ENCODE measurements at places on chromosomes 2 and 18.

DNA sequence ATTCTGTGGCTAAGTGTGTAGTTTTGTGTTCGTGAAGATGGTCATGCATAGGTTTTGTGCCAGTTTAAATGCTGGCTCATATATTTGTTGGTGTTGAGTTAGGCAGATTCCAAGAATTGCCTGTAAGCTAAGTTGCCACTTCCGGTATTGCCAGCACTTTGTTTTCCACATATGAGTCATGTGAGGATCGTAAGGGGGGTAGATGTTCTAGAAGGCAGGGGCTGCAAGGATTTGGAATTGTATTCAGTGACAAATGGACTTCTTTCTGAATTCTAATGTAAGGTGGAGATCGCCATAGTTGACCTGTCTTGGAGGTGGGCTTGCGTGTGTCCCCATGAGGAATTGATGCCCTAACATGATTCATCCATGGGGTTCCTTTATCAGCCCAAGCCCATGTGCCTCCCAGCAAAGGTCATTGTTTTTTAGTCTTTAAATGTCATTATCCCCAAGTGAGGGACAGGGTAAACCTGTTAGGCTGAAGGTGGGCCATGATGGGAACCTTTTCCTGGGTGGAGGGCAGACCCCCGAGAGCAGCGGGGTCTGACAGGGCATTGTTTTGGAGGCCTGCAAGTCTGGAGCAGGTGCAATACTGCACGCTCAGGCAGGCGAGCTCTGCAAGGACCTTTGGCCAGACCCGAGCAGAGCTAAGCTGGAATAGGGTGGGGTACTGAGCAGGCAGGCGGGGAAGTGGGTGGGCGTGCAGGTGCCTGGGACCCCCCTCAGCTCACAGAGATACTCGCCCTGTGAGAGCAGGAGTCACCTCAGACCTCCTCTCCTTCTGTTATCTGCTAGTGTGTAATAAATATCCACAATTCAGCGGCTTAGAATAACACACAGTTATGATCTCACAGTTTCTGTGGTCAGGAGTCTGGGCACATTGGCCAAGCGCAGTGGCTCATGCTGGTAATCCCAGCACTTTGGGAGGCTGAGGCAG is 77.4 kb downstream of the LRRFIP1 start:
- no peak for DNase-seq

DNA sequence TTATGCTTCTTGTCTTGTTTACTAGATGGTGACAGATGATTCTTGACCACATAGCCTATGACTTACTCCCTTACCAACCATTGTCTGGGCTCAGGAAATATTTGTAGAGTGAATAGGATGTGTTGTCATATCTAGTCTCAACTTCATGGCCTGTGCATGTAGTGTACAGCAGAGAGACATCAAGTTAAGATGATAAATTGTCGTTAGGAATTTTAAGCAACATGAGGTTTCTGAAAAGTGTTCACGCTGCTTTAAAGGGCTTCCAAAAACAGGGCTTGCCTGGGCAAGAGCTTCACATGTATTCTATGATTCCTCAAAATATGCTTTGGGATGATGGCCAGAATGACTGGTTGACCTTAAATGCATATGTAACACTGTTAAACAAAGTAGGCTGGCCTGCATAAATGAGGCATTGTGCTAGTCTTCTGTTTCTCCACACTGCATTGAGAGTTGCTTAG is 424.0 kb downstream of the RND3 start:
- DNase-seq: no peak

DNA sequence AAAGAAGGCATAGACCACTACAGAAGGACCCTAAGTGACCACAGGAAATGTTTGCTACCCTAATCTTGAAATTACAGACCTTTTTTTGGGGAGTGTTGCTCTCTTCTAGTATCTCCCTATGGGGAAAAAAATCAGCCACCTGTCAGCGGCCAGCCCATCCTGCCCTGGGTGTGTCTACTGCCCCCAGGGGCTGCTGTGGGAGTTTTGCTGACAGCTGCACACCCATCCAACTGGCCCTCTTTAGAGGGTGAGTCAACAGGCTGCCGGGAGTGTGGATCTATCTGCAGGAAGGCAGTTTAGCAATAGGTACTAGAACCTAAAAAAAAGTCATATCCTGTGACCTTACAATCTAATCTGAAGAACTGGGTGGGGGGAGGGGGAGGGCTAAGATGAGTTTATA is 796 bp upstream of the DYSF start:
- DNase-seq: peak; percentile 48

DNA sequence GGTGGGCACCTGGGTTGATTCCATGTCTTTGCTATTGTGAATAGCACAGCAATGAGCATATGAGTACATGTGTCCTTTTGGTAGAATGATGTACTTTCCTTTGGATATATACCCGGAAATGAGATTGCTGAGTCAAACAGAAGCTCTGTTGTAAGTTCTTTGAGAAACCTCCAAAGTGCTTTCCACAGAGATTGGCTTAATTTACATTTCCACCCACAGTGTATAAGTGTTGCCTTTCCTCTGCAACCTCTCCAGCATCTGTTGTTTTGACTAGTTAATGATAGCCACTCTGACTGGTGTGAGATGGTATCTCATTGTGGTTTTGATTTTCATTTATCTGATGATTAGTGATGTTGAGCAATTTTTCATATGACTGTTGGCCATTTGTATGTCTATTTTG is 194.8 kb downstream of the ZNF804A start:
- no peak for DNase-seq

DNA sequence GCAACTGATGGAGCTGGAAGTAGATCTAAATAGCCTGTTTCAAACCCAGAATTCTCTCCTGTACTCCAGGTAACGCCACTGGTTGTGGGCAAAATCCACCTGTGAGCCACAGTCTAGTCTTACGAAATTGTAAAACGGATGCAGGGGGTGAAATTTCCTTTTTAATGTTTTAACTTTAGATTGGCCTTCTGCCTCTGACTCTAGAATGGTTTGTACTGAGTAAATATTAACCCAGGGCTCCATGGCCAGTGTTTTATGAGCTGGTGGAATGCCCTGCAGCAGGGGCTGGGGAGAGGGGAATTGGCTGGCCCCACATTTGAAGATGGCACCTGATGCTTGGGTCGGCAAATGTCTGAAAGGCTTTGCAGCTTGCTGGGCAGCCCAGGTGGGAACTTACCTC is 156.6 kb downstream of the MYCN start:
- no peak for DNase-seq

DNA sequence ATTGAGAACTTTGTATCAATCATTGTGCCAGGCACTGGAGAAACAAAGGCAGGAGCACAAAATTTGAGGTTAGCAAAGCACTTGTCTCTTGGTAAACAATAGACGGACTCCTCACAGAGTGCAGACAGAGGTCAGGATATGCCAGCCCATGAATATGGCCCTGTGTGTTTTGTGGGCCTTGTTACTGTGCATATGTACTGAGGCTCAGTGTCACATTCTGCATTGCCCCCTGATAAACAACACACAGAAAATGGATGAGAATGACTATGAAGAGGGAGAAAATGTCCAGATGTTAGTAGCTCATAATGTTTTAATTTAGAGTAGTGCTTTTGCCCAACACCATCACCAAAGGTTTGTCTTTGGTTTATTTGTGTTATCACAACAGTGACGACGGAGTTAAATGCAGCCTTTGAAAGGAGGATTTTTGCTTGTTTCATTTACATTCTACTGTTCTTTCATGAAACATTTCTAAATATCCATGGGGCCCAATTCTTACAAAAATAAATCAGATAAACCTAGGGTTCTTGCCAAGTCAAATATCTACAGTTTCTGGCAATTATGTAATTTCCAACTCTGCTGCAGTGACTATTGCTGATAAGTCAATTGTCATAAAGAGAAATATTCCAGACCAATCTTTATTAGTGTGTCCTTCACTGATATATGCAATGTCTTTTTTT is 14.6 kb upstream of the NT5C1B start:
- DNase-seq: no peak

DNA sequence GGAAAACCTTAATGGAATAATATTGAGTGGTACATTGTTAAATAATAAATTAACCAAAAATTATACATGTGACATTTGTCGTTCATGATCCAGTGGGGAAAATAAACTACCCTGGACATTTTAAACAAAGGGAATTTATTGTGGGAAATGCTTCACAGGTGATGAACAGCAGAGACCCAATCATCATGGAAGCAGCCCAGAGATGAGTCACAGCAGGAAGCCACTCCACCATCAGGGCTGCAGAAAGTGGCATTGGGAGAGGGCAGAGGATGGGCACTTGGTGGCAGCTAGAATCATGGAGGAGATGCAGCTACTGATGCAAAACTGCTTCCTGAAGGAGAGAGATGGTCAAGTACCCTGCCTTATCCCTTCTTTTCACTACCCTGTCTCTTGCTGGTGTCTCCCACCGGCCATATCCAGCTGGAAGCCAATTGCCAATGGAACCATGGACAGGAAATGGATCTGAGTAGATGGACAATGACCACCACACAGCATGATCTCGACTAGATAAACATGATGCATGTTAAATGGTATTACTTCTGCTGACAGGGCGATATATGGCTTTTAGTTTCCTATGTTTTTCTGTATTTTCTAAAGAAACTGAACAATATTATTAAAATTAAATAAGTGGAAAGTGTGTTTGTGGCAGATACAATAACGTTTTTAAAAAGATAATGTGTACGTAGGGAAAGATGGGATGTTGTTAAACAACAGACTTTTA is 139.8 kb downstream of the RPIA start:
- no peak for DNase-seq

GRCh38 chr2:48362515-48362914 is 167.4 kb upstream of the STON1 start:
- no peak for DNase-seq

- no peak for DNase-seq
Measured at GRCh38 chr2:111167076-111167862, 46.6 kb downstream of the BCL2L11 start.

GRCh38 chr2:79155826-79156476 is 3.6 kb downstream of the REG3A start:
- no peak for DNase-seq

- no peak for DNase-seq
Measured at GRCh38 chr2:12469141-12469561, 247.6 kb upstream of the TRIB2 start.

DNA sequence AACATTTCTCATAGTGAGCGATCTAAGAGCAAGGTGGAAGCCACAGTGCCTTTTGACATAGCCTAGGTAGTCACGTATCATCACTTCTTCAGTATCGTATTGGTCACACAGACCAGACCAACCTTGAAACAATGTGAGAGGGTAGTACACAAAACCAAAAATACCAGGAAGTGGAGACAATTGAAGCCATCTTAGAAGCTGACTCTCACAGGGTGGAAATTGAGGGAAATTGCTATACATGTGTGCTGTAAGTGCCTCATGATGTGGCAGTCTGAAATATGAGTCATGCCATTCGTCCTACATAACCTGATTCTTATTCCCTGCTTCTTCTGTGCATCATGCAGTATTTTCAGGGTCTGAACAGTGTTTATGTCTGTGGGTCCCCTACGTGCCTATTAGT is 62.3 kb upstream of the STON1 start:
- DNase-seq: no peak

GRCh38 chr2:227932403-227932802 is 61.0 kb downstream of the DAW1 start:
- DNase-seq: no peak

- no peak for DNase-seq
Measured at GRCh38 chr18:63140997-63141777, 178.4 kb downstream of the BCL2 start.

- no peak for DNase-seq
Measured at GRCh38 chr2:95030496-95030895, 5.0 kb downstream of the MAL start.

DNA sequence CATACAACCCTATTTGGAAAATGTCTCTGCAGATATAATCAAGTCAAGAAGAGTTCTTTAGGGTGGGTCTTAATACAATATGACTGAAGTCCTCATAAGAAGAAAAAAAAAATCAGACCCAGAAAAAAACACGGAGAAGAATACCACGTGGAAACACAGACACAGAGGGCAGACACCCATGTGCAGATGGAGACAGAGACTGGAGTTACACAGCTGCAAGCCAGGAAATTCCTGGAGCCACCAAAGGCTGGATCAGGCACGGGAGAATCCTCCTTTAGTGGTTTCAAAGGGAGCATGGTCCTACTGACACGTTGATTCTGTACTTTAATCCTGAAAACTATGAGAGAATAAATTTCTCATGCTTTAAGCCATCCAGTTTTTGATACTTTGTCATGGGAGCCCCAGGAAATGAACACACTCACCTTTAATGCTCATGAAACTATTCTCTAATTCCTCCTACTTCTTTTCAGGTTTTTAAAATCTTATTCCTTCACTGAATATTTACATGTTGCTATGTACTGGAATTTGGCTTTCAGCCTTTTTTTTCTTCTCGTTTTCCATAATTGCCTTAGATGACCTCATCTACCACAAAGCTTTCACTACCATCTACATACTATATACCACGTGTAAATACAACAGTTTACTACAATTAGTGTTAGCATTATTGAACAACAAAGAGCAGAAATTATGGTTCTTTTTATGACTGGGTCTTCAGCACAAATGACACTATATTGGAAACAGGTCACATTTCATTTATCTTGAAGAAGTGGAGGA is 529.1 kb downstream of the IRS1 start:
- DNase-seq: no peak

DNA sequence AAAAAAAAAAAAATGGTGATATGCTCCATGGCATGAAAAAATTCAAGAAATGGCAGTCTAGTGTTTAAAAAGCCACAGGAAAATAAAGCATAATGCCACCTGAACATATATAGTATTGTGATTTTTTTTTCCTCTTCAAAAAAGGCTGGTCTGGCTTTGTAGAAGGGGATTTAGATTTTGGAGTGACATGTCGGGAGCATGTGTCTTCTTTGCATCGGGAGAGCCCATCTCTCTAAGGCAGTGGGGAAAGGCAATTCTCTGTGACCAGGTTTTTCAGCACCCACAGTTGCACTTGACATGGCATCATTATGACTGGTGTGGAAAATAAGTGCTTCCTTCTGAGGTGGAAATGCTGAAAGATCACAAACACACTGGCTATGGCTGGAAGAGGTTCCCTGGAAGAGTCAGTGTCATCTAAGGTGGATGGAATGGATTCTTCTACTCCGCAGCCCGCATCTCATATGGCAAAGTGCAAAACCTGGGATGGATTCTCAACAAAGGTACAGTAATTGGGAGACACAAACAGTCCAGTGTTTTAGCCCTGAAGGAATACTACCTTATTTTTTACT is 172.5 kb downstream of the AGAP1 start:
- DNase-seq: peak; percentile 67

DNA sequence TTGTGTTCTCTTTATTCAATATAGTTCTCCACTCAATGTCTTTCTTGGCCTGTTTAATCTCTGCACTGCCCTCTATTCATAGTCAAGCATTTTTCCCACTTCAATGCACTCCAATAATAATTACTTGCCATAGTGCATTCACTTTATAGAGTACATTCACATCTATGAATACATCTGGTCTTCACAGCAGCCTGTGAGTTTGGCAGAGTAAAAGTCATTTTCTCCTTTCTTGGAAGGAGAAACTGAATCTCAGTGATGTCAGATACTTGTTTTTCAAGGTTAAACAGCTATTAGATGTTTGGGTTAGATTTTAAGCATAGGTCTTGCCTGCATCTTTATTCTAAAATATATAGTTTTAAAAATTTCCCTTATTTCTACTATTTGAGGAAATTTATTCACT is 373.2 kb downstream of the TRIB2 start:
- DNase-seq: peak; percentile 90
